Fibroblast of skin of scalp (primary cell): ENCODE measurements at places on chromosomes 2 and 18.

DNA sequence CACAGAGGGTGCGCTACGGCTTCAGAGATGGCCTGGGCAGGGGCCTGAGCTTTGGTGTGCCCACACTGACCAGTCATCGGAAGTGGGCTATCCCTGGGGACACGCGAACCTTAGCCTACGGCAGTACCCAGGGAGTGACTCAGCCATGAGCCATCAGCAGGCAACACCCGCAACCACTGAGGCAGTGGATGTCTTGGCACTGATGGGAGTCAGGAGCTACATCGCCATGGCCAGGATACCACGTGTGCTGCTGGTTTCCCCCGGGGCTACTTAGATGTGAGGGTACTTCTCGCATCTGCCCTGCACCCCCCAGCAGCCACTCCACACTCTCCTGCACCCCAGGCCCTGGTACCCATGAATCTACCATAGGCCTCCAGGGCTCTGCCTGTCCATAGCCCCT, 12.8 kb upstream of the HPCAL1 start:
- DNase-seq: no peak

DNA sequence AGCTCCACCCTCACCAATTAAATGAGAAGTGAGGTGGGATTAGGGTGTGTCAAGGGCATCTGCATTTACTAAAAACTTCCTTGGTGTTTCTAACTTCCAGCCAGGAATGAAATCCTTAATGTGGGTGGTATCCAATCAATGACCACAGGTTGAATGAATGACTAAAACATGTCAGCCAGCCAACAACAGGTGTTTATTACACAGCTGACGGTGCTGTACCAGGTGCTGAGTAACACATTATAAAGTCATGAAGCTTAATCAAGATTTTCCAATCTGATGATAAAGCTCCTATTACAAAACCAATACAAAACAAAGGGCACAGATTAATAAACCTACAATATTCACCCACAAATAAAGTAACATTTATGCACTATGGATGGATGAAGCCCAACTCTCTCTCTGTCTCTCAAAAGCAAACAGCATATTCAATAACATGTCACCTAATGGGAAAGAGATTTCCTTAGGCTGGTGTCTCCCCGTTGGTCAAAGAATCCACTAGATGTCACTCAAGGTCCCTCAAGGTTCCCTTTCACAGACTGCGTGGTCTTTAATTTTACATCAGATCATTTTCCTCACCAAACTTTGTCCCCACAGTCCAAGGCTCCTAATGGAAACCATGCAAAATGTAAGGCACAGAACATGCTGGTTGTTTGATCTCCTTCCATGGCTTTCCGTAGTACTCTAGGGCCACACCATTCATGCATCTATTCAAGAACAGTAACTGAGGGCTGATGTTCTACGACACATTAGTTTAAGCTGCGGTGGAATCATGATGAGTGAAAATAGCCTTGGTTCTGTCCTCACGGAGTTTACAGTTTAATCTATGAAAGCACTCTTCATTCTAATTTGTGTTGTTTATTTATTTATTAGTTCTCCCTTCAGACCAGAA, 6.4 kb upstream of the PTPN4 start:
- DNase-seq: peak; percentile 60

DNA sequence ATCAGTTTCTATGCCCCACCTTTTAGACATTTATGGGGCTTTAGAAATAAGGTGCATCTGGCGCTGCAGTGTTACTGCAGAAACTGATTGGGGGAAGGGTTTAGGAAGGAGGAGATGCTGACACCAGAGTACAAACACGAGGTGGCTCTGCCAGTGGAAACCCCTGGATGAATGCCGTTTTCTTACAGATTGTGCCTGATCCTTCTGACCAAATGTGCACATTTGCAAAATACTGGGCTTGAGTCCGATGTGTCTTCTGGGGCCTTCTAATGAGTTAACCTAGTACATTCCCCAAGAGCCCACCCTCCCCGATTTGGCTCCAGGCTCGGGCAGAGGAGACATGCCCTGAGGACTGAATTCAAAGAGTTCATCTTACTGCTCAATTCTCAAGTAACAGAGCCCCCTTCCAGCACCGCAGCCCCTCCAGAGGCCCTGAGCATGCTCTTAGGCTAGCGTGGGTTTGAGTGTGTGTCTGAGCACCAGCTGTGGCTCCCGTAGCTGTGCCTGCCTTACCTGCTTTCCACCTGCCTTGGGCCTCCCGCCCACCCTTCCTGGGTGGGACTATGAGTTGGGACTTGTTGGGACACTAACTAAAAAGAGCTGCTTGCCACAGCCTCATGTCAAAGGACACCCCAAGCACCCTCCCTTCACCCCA, 116.7 kb upstream of the COPS8 start:
- no peak for DNase-seq

- peak; percentile 95 for DNase-seq
These were observed 24.1 kb downstream of the GLS start for GRCh38 chr2:190904640-190905261.

GRCh38 chr2:61045999-61046398, 19.7 kb upstream of the SANBR start:
- no peak for DNase-seq

DNA sequence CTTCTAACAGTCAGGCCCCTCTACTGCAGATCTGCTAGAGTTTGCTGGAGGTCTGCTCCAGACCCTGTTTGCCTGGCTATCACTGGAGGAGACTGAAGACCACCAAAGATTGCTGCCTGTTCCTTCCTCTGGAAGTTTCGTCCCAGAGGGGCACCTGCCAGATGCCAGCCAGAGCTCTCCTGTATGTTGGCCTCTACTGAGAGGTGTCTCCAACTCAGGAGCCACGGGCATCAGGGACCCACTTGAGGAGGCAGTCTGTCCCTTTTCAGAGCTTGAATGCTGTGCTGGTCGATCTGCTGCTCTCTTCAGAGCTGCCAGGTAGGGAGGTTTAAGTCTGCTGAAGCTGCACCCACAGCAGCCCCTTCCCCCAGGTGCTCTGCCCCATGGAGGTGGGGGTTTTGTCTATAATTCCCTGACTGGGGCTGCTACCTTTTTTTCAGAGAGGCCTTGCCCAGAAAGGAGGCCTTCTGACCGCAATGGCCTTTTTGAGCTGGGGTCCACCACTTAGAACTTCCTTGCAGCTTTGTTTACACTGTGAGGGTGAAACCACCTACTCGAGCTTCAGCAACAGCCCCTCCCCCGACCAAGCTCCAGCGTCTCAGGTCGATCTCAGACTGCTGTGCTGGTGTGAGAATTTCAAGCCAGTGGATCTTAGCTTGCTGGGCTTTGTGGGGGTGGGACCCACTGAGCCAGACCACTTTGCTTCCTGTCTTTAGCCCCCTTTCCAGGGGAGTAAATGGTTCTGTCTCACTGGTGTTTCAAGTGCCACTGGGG, 566.0 kb downstream of the NR4A2 start:
- DNase-seq: no peak

DNA sequence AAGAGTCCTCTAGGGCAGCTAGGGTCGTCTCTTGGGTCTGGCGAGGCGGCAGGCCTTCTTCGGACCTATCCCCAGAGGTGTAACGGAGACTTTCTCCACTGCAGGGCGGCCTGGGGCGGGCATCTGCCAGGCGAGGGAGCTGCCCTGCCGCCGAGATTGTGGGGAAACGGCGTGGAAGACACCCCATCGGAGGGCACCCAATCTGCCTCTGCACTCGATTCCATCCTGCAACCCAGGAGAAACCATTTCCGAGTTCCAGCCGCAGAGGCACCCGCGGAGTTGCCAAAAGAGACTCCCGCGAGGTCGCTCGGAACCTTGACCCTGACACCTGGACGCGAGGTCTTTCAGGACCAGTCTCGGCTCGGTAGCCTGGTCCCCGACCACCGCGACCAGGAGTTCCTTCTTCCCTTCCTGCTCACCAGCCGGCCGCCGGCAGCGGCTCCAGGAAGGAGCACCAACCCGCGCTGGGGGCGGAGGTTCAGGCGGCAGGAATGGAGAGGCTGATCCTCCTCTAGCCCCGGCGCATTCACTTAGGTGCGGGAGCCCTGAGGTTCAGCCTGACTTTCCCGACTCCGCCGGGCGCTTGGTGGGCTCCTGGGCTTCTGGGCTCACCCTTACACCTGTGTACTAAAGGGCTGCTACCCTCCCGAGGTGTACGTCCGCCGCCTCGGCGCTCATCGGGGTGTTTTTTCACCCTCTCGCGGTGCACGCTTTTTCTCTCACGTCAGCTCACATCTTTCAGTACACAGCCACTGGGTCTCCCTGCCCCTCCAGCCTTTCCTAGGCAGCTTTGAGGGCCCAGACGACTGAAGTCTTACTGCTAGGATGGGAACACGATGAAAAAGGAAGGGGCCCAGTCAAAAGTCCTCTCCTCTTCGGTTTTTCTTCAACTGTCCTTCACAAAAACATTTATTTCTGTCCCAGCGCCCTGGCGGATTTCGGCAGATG, 8.1 kb downstream of the SIX2 start:
- no peak for DNase-seq

- DNase-seq: no peak
These were observed 162.6 kb downstream of the MYCN start for GRCh38 chr2:16102976-16103380.

DNA sequence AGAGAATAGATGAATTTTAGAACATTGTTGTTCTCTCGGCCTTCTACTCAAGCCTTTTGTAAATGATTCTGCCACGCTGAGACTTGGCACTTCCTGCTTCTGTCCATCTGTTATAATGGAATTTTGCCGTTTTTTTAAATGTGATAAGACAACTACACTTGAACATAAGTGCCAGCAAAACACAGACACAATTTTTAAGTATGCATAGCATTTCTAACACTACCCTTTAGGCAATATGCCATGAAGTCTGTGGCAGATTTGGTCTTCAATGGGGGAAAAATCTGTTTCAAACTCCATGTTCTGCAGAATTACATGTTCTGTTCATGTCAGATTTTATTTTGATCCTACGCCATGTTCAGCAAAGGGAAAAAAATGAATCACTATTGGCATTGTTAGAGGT, 1170.7 kb upstream of the SLC39A10 start:
- DNase-seq: no peak

DNA sequence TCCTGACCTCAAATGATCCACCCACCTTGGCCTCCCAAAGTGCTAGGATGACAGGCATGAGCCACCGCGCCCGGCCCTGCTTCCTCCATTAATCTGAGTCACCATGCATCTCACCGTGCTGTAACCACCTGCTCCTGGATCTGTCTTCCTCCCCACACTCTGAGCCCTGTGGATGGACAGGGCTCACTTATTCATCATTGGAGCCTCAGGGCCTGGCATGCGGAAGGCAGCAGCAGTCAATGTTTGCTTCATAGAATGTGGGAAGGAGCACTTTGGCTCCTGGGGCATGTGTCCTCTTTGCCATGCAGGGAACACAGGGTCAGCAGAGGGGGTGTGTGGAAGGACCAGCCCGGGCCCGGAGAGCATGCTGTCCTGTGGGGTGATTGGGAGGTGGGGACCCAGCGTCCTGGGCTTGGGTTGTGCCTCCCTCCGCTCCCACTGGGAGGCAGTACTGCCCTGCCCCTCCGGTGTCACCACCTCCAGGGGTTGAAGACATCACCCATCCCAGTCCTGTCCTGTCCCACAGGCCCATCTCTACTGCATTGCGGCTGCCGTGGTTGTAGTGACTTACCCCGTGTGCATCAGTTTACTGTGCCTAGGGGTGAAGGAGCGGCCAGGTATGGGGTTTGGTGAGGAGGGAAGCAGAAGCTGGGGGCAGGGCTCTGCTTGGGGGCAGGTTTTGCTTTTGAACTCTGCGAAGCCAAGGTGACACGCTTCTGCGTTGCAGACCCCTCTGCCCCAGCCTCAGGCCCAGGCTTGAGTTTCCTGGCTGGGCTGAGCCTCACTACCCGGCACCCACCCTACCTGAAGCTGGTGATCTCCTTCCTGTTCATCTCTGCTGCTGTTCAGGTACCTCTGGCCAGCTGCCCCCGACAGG, 11.5 kb downstream of the MFSD2B start:
- DNase-seq: no peak

DNA sequence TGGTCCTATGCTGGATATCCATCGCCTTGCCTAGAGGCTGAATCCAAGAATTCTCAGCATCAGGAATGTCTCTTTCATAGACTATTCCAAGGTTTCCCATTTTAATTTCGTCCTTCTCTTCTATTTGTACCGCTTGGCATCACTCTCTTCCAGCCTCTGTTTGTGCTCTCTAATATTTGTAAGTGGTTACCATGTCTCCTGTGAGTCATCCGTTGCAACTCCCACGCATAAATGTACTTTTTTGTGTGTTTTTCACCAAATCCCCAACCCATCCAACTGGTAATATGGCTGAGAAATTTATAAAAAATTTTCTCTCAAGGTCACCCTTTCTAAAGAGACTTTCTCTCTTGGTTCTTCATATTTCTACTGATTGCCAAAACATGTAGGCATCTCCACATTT, 21.8 kb downstream of the COLEC12 start:
- peak; percentile 59 for DNase-seq

- DNase-seq: no peak
These were observed 19.9 kb upstream of the RAB31 start for GRCh38 chr18:9688036-9688741.

DNA sequence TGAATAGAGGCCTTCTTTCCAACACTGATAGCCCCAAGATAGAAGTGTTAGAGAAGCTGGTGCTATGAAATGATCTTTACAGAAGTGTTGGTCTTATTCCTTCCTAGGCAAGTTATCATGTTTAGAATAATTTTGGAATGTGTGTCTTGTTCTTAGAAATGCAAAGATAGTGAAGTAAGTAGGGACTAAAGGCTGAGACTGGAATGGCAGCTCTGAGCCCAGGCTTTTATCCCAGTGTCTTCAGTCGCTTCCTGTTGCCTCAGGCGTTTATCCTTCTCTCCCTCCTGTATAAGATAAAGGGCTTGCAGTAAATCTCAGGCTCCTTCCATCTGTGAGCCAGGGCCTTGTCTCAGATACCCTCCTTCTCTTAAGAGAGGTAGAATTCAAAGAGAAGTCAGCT, 218.1 kb downstream of the TPGS2 start:
- DNase-seq: no peak

DNA sequence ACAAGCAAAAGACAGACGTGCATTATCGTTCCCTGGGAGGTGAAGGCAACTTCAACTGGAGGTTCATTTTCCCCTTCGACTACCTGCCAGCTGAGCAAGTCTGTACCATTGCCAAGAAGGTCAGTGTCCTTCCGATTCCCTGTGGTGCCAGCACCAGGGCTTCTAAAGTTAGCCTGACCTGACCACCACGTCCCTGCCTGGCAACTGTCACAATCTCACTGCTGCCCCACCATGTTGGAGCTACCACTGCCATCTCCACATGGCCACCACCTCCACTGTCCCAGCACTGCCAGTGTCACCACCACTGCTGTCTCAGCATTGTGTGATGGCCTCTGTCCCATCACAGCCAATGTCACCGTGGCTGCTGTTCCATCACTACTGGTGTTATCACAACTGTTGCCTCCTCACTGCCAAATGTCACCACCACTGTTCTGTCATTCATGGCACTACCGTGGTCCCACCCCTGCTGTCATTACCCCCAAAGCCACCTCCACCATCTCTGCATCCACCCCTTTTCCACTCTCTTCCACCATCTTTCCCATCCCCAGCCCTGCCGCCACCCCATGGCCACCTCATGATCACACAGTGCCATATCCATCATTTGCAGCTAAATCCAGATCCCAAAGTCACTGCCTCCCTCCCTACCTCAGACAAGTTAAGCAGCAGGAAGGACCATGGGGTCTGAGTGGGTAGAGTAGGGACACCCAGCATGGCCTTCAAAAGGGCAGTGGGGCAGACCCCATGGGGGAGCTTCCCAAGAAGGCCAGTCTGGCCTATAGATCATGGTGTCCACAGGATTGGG, 216.5 kb downstream of the DYSF start:
- DNase-seq: no peak
